ENCODE measurements at places on chromosomes 1 and 21.

DNA sequence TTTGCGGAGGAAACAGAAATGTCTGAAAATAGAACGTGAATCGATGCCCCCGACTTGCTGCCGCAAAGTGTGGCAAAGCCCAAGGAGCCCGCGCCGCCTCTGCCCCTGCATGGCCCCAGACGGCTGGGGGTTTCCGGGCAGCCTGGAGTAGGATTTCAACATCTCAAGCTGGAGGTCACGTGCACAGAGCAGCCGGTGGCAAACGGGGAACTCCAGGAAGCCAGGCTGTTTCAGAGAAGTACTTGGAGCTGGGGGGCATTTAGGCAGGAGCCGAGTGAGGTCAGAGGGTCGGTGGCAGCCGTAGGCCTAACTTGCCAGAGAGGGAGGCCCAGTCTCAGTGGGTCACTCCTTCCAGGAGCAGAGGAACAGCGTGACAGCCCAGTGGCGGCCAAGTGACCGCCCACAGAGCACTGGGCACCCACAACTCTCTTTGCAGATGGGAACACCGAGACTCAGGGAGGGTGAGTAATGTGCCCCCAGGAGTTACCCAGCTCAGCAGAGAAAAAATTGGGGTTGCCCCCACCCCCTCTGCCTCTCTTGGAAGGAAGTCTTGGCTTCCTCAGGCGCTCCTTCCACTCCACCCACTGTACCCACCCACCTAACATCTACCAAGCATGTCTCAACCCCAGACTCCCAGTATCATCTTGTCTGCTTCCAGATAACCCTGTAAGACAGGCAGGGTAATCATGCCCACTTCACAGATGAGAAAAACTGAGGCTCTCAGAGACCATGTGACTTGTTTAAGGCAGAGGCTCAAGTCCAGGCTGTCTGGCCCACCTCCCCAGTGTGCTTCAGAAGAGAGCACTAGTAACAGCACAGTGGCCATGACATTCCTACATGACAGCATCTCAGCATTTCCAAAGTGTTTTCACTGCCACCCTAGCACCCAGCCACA, 179.4 kb downstream of the HIVEP3 start:
- no peak for DNase-seq

GRCh38 chr1:223102797-223103533, 40.1 kb downstream of the TLR5 start:
- peak; percentile 82 for DNase-seq

DNA sequence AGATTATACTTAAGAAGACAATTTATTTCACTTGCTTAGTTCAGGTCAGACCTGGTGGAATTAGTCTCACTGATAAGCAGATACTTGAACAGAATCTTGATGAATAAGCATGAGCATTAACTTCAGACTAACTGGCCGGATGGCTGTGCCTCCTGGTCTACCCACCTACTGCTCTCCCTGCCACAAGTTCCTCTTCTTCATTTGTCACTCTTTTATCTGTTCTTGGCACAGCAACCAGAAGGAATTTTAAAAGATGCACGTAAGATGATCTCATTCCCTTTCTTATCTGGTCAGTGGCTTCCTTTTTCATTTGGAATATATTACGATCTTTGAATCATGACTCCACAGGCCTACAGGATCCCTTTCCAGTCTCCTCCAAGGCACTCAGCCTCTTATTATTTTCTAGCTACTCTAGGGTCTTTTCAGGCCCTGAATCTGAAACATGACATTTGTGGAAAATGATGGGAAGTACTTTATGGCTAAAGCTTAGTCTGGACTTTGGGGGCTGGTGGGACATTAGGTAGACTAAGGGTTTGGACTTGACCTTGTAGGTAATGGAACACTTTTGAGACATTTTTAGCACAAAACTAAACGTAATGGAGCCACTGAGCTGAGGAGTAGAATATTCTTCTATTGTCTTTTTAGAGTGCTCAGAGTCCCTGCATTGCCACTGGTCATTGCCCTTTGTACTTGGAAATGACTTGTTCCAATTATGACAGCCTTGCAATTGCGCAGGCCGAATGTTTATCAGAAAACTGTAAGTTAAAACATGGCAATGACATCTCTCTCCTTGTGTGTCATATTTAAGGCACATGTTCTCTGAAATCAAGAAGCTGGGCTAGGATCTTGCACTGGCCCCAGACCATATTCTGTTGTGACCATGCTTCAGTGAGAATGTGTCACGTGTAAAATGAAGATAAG, 16.0 kb downstream of the ST6GALNAC3 start:
- no peak for DNase-seq

DNA sequence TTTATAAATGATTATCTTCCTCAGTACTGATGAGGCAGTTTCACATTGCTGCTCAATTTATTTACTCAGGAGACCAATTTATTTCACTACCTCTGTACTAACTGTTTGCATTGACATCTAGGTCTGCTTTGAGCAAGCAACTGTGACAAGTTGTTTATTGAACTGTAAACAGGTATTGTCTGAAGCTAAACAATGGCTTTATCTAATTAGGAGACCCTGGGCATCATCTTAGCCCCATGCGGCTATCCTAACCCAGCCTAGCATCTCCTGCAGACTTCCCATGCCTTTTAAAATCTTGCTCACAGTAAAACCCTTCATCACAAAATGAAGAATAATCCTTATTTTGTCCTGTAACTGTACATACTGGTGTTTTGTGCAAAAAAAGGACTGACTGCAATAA, 348.2 kb downstream of the RWDD3 start:
- peak; percentile 43 for DNase-seq

- DNase-seq, result no peak
Measured at GRCh38 chr1:1678581-1679380, 13.8 kb downstream of the SLC35E2B start.

DNA sequence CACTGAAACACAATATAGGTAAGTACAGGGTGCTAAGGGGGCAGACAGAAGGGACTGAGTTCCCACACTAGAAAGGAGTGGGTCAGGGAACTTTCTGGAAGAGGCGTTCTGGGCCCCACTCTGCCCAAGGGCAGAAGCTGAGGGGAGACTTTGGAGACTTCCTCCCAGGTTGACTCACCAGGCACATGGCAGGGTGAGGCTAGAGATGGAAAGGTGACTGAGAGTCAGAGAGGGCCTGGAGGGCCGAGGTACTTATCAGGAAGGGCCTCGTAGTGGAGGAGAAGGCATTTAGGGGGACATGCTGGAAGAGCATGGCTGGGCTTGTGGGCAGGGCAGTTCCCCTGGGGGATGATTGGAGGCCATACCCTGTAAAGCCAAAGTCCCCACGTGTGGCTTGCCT, 159.9 kb upstream of the JUN start:
- DNase-seq, result no peak

- no peak for DNase-seq
Measured at GRCh38 chr1:97385536-97386277, 535.1 kb downstream of the DPYD start.

DNA sequence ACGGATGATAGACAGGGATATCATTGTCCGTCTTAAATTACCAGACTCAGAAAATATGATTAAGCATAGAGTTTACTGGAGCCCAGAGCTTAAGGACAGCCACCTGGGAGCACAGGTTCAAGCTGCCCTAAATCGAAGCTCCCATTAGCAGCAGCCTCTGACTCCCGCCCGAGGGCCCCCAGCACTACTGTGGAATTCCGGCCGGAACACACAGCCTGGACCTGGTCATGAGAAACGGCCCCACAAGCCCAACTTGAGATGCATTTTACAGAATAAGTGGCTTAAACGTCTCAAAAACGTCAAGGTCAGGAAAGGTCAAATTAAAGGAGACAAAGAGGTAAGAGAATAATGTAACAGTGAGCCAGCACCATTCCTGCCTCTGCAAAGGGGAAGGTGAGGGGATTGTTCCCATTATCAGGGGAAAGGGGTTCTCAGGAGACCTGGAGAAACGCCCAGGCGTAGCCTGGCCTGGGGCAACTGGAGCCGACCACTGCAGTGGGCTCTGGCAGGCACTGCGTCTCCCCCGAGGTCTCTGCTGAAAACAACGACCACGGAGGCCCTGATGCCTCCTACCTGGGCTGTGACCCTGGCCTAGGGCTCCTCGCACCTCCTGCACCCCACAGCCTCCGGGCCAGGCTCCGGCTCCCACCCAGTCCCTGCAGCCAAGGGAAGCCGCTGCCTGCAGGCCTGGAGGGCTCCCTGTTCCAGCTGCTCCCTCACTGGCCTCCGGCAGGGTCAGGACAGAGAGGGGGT, 11.5 kb upstream of the COL6A1 start:
- DNase-seq, result no peak

DNA sequence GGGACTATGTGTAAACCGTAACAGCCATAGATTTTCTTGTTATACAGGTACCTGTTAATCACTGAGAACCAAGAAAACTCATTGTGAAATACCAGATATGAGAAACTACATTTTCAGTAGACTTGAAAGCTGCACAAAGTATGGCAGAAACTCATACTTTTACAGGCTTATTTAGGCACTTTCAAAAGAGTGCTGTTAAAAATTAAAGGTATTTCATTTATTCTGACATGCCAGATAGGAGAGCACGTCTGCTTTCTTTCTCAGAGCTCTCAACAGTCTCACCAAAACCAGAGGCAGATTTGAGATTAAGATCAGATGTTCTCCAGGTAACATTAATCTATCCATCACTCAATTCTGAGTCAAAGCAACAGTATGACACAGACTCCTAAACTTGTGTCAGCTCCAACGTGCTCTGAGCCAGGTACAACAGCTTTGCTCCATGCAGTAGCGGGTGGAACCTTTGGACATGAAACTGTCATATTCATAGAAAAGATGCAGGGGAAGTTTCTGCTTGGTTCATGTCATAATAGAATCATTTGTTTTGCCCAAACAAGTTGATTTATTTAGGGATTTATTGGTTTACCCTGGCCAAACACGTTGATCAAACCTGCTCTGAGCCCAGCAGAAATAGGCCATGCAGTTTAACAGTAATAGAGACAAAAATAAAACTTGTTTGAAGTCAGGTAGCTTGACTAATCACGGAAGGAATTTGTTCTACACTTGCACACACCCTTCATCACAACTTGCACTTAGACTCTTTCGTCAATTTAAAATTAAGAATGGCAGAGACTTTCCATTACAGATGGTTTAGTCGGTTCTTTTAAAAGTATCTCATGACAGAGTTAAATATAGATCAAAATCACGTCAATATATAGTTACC, 20.8 kb upstream of the TSNAX start:
- no peak for DNase-seq

DNA sequence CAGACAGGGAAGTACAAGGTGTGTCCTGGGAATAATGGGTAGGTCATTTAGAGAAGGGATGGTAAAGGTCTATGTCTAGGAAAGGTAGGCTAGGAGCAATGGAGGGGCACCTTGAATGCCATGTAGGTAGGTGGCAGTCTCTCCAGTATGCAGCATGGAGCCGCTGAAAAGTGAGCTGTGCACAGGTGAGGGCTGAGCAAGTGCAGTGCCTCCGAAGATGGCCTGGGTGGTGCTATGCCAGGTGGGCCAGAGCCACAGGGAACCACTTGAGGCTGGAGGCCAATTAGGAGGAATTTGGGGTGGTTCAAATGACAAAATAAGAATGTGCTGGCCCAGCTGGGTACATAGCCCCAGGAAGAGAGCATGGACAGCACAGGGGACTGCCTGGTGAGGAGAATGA, 25.0 kb downstream of the RNU5D-1 start:
- DNase-seq, result peak; percentile 61

Data from NCI-H69 (cell line).